Right renal cortex interstitium (tissue), 3 donors: ENCODE measurements at places on chromosomes 3 and 15.

- no peak for DNase-seq
Observed at GRCh38 chr3:79639855-79640254, 127.9 kb downstream of the ROBO1 start.

- no peak for DNase-seq
Observed at GRCh38 chr3:159147813-159148212, 346.0 kb downstream of the MFSD1 start.

GRCh38 chr3:188842639-188843038, 329.1 kb upstream of the TPRG1 start:
- no peak for DNase-seq

DNA sequence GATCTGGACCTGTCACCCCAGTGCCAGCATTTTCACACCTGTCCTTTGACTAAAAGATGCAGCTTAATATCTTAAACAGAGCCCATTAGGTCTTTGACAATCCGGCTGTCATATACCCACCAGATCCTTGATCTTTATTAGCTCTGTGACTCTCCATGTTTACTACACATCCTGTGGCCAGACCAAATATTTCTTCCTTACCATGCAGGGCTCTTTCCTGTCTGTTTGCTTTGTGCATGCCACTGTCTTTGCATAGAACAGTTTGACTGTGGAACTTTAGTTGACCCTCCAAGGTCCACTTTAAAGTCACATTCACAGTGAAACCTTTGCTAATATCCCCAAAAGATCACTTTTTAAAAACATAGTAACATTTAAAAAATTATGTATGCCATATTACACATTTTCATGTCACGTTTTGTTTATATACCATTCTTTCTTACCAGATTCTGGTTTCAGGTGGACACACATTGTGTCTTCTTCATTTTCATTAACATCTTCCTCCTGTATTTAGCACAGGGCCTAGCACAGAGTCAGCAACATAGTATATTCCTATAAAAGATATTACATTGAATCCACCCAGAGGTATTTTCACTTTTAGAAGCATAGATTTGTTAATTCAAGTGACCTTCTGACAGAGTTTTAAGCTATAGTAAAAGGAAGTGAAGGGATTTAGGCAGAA, 95.8 kb downstream of the RAP2B start:
- DNase-seq, result no peak

- no peak for DNase-seq
Observed at GRCh38 chr3:174862666-174863065, 3.5 kb downstream of the NAALADL2 start.

- no peak for DNase-seq
Observed at GRCh38 chr15:60315878-60316277, 81.9 kb downstream of the ANXA2 start.
